ENCODE measurements at places on chromosomes 7 and 10.

DNA sequence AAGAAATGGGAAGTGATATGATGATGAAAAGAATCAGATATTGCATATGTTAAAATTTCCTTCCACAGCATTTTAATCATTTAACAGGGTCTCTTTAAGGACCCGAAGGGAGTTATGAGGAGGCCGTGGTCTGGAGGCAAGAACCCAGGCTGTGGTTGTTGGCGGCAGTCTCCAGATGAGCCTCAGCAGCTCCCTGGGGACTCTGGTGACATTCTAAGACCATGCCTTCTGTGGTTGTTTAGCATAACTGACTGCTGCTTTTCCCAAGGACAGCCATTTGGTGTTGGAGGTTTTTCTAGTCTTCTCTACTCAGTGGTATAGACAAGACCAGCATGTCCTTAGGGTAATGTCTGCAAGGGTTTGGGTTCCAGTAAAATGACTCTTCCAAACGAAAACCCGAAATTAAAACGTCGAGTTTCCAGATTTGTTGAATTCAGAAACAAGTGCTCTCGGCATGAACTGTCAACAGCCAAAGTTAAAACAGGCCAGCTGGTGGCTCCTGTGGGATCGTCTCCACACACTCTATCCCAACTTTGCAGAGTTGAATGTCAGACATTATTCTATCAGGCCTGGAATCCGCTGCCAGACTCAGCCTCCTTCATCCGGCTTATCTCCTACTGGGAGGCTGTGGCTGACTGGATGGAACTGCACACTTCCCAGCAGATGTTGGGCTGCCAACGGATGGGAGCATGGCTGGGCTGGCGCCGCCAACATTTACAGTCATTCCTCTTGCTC is 183.1 kb downstream of the TAX1BP1 start:
- no peak for DNase-seq

DNA sequence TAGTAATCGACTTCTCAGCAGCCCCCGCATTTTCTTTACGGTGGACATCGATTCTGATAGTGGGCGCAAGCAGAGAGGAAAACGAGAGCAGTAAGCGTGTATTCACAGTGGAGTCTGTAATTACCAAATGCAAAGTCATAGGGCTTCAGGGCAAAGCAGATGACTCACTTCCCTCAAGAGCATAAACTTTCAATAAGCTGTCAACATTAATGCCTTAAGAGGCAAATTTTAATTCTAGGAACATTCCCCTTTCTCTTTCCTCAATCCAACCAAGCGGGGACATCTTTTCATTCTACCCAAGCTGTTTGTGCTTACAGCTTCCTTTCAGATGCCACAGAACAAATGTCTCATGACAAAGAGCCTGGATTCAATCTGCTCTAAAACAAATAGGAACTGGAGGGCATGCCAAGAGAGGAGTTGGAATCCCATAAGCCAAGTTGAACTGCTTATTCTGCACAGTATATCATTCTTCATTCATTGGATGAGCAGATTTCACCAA is 48.6 kb downstream of the MALSU1 start:
- DNase-seq = no peak

- no peak for DNase-seq
Observed at GRCh38 chr10:88293651-88294230, 289.4 kb downstream of the RNLS start.

- no peak for DNase-seq
Observed at GRCh38 chr10:74983383-74983782, 128.1 kb upstream of the SAMD8 start.

GRCh38 chr7:93476491-93477344 is 97.8 kb downstream of the CALCR start:
- no peak for DNase-seq

- DNase-seq = no peak
Observed at GRCh38 chr10:103649654-103650423, 156.3 kb downstream of the NEURL1 start.

DNA sequence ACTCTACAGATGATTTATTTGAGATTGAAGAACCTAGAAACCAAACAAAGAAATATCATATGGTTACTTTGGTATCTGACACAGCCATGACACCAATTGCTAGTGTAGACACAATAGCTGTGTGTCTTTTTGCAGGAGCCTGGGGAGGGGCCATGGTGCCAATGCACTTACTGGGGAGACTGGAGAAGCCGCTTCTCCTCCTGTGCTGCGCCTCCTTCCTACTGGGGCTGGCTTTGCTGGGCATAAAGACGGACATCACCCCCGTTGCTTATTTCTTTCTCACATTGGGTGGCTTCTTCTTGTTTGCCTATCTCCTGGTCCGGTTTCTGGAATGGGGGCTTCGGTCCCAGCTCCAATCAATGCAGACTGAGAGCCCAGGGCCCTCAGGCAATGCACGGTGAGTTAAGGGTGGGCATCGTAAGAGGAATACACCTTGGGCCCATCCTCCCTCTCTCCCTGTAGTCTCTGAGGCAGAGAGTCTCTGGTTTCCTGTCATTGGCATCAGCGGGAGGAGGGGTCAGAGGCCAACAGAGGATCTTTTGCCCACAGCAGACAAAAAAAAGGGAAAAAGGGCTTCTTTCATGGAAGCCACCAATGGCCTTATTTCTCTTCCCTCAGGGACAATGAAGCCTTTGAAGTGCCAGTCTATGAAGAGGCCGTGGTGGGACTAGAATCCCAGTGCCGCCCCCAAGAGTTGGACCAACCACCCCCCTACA is 1.2 kb downstream of the TMEM139 start:
- no peak for DNase-seq

DNA sequence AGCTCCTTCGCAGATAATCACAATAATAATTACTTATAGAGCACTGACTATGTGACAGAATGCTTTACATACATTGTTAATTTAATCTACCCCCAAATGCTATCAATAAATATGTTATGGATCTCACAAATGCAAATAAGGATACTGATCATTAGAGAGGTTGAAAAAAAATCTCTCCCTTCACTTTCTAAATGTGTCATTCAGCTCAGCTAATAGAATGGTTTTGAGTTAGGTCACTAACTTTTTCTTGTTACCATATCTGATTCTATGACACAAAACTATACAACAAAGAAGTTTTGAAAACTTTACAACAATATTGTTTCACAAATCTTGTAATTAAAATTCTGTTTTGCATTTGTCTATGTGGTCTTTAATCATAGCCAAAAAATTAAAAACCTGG is 17.4 kb downstream of the NEUROD6 start:
- DNase-seq = no peak

All from stimulated activated CD4-positive, alpha-beta T cell treated with anti-CD3 and anti-CD28 coated beads, Interleukin-2, amount 100 ng/mL, for 24 hours (primary cell).